Naive B cell (primary cell): ENCODE measurements at places on chromosomes 3 and 15. TPM values are rescaled to one million over a fixed set of nuclear protein-coding genes. Genes with fewer than 3 reads are reported as not detected.

GRCh38 chr3:11221818-11222415, 50.3 kb upstream of the ATG7 start:
- H3K27ac ChIP-seq = no peak overlapping the region
- no peak for DNase-seq
- H3K4me3 ChIP-seq = no peak overlapping the region
- H3K27me3 ChIP-seq = peaks cover 4% of the 10 kb centered on the region
- H3K4me1 ChIP-seq = peaks cover 16% of the 10 kb centered on the region
- no peaks in the 10 kb centered on the region for H3K36me3 ChIP-seq

- H3K36me3 ChIP-seq = no peaks in the 10 kb centered on the region
- no peak overlapping the region for H3K4me3 ChIP-seq
- DNase-seq = peak; percentile 31
- no peak overlapping the region for H3K27ac ChIP-seq
Measured at GRCh38 chr3:69410301-69410700, 24.4 kb upstream of the FRMD4B start.

DNA sequence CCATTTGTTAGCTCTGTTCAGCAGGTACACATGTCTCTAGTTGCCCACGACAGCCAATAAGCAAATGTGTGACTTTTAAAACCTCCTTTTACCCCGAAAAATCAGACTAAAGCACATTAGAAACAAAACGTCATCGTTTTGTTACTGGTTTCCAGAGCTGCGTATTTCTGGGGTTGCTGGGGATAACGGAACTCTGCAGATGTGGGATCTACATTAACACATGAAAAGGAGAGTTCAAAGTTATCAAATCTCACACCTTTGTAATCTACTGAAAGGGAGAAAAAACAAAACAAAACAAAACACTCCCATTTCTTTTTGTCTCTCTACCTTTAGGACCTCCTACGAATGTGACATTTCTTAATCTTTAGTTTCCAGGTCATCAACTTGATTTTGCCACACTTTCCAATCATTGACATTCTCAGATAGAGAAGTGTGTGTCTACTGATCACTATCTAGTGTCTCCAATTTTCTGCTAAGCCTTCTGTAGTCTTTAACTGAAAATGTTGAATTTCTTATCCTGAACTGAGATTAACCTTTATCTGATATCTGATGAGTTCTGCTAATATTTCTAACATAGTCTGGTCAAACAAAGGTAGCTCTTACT, 93.0 kb upstream of the TSPAN3 start:
- peak overlapping the region; percentile 63 for H3K27ac ChIP-seq
- no peaks in the 10 kb centered on the region for H3K27me3 ChIP-seq
- H3K36me3 ChIP-seq = no peaks in the 10 kb centered on the region
- DNase-seq = no peak
- H3K4me1 ChIP-seq = peaks cover 71% of the 10 kb centered on the region

DNA sequence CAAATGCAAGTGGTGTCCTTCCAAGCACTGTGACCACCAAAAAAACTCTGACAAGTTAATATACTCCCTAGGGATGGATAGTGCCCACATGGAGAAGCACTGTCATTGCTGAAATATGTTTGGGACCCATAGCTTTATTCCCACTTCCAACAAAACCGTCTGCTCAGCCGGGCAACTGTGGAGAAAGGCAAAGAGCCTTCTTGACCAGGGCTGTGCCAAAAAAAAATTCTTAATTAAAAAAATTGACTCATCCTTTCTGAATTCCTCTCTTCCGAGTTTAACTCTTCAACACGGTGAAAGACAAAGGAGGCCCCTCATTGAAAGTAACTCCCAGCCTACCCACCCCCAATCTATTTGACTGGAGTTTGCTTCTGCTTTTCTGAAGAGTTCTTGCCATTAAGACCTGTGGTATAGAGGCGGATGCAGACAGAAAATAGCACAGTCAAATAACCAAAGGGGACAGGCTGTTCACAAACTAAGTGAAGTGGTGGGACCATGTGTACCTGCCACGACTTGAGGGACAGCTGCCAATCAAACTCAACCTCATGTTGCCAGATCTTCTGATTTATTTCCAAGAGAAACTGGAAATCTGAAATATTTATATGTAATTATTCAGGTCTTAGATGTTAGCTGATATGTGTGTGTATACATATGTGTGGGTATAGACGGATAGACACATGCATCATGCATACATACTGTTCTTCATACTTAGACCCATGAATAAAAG, 135.4 kb upstream of the PFN2 start:
- H3K36me3 ChIP-seq = no peaks in the 10 kb centered on the region
- H3K4me3 ChIP-seq = no peak overlapping the region
- no peak for DNase-seq
- H3K4me1 ChIP-seq = no peaks in the 10 kb centered on the region
- no peak overlapping the region for H3K27ac ChIP-seq
- H3K27me3 ChIP-seq = no peaks in the 10 kb centered on the region

GRCh38 chr3:127964053-127964452, 49.0 kb downstream of the KBTBD12 start:
- DNase-seq = no peak
- no peak overlapping the region for H3K4me3 ChIP-seq
- H3K27me3 ChIP-seq = no peaks in the 10 kb centered on the region

DNA sequence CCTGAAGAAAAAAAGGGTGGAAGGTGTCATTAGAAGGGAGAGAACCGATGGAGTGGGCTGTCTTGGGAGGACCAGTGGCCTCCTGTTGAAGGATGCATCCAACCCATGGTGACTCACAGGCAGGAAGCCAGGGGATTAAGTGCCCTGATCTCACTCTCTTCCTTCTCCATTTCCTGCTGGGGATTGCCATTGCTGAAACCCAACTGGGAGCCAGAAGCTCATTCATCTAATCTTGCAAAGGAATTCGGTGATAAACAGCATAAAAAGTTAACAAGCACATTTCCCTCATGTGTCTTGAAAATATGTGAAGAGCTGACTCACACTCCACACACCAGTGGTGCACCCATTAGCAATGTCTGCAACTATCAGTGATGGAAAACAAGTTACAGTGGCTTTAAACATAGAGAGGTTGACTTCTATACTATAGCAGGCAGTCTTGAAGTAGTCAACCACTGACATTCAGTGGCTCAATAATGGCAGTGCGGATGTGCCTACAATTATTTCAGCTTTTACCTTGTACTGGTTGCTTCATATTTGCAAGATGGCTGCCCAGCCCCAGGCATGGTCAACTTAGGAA, 12.8 kb upstream of the CSRNP1 start:
- no peak for DNase-seq
- H3K4me3 ChIP-seq = no peak overlapping the region
- H3K4me1 ChIP-seq = no peaks in the 10 kb centered on the region
- no peak overlapping the region for H3K27ac ChIP-seq
- H3K27me3 ChIP-seq = no peaks in the 10 kb centered on the region

DNA sequence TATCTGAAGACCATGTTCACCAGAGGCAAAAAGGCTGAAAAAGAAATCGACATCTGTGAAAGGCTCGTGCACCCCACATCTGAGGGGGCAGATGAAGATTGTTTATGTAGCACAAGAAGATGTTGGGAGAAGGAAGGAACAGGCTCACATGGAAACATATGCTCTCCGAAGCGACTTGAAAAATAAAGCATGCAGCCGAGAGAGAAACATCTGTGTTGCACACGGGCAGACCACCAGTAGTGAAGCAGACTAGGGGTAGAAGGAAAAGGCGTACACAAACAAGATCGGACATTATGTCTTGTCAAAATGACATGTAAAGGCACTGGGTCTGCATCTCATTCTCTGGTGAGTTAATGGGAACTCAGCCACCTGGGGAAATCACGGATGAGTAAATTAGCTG, 356.5 kb downstream of the ZIC4 start:
- H3K36me3 ChIP-seq = no peaks in the 10 kb centered on the region
- no peaks in the 10 kb centered on the region for H3K27me3 ChIP-seq
- H3K27ac ChIP-seq = no peak overlapping the region

- no peak for DNase-seq
- H3K27ac ChIP-seq = peak overlapping the region; percentile 55
- no peak overlapping the region for H3K4me3 ChIP-seq
- peaks cover 23% of the 10 kb centered on the region for H3K4me1 ChIP-seq
- H3K36me3 ChIP-seq = peaks cover 24% of the 10 kb centered on the region
Measured at GRCh38 chr3:112847692-112848091, 1.0 kb upstream of the CD200R1L start.

- H3K27ac ChIP-seq = no peak overlapping the region
- no peaks in the 10 kb centered on the region for H3K4me1 ChIP-seq
- H3K27me3 ChIP-seq = no peaks in the 10 kb centered on the region
Measured at GRCh38 chr3:90091549-90091948, 984.1 kb downstream of the EPHA3 start.

GRCh38 chr3:89238846-89239245, 131.4 kb downstream of the EPHA3 start:
- no peak for DNase-seq
- no peak overlapping the region for H3K27ac ChIP-seq
- no peaks in the 10 kb centered on the region for H3K27me3 ChIP-seq

GRCh38 chr3:138686771-138687221, 78.2 kb downstream of the FAIM start:
- H3K36me3 ChIP-seq = no peaks in the 10 kb centered on the region
- no peak overlapping the region for H3K27ac ChIP-seq
- H3K27me3 ChIP-seq = no peaks in the 10 kb centered on the region
- H3K4me3 ChIP-seq = peak overlapping the region; percentile 29

DNA sequence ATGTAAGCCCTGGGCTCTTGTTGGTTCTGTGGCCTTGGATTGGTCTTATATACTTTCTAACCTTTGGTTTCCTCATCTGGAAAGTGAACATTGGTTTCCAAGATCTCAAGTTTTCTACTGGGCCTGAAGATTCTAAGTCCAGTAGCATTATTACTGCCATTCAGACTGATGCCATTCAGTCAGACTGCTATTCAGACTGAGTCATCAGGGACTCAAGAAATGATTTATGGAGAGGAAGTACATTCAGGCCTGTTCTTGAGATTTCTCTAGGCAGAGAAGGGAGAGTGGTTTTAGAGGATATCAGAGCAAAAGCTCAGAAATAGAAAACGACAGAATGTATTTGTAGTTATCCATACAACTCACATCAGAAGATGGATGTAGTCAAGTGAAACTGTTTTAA, 557.2 kb downstream of the NR2F2 start:
- H3K36me3 ChIP-seq = no peaks in the 10 kb centered on the region
- DNase-seq = no peak
- H3K27ac ChIP-seq = no peak overlapping the region
- H3K4me1 ChIP-seq = peaks cover 7% of the 10 kb centered on the region
- H3K4me3 ChIP-seq = no peak overlapping the region
- no peaks in the 10 kb centered on the region for H3K27me3 ChIP-seq

GRCh38 chr15:48842501-48842900, 31.6 kb upstream of the CEP152 start:
- DNase-seq = no peak
- H3K36me3 ChIP-seq = no peaks in the 10 kb centered on the region
- H3K4me3 ChIP-seq = no peak overlapping the region
- no peak overlapping the region for H3K27ac ChIP-seq

GRCh38 chr3:196122688-196123046, 40.8 kb upstream of the TFRC start:
- no peak for DNase-seq
- H3K4me1 ChIP-seq = peaks cover 44% of the 10 kb centered on the region
- H3K4me3 ChIP-seq = no peak overlapping the region
- no peaks in the 10 kb centered on the region for H3K36me3 ChIP-seq
- no peak overlapping the region for H3K27ac ChIP-seq
- no peaks in the 10 kb centered on the region for H3K27me3 ChIP-seq

DNA sequence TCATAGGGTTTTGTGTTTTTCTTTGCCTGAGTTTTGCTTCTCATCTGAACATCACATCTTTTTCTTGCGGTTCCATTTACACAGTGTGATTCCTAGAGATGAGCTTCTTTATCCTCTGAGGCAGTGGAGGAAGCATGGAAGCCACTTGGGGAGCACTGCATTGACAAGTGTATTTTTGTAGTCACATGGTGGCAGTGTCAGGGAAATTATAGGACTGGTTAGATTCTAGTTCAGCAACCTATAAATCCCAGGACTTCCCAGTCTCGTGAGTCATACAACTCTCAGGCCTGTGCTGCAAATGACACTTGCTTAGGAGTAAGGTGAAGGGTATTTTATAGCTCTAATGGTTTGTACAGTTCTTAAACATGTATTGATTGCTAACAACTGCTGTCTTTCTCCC, 58.4 kb downstream of the RBM6 start:
- no peak overlapping the region for H3K27ac ChIP-seq
- H3K36me3 ChIP-seq = peaks cover 16% of the 10 kb centered on the region
- no peak overlapping the region for H3K4me3 ChIP-seq
- H3K4me1 ChIP-seq = peaks cover 2% of the 10 kb centered on the region
- H3K27me3 ChIP-seq = no peaks in the 10 kb centered on the region
- DNase-seq = no peak

GRCh38 chr15:66252685-66253417, 699 bp downstream of the MEGF11 start:
- peak overlapping the region; percentile 81 for H3K4me3 ChIP-seq
- no peak overlapping the region for H3K27ac ChIP-seq
- H3K27me3 ChIP-seq = peaks cover 73% of the 10 kb centered on the region

Gene REC114
- not detected for polyA plus RNA-seq

Gene CCR3
- not detected for polyA plus RNA-seq

Gene ROBO2
- not detected for polyA plus RNA-seq

Gene LXN
- polyA plus RNA-seq = 6.2 TPM

Gene PRICKLE2
- not detected for polyA plus RNA-seq
